NCI-H1417 treated with DMSO at 0.1 percent for 48 hours (cell line): ENCODE measurements at places on chromosomes 12 and 14.

GRCh38 chr14:73785834-73786635 is 65.6 kb upstream of the PTGR2 start:
- DNase-seq, result no peak

- DNase-seq, result no peak
Observed at GRCh38 chr12:6442836-6443235, 1.9 kb upstream of the CD27 start.

GRCh38 chr12:49008943-49009342 is 9.6 kb downstream of the PRKAG1 start:
- DNase-seq, result no peak

GRCh38 chr12:84856156-84856900 is 56.3 kb downstream of the SLC6A15 start:
- DNase-seq, result no peak

GRCh38 chr12:105036937-105037649 is 47.2 kb downstream of the ALDH1L2 start:
- no peak for DNase-seq

- DNase-seq, result no peak
Observed at GRCh38 chr14:103280278-103280928, 53.6 kb upstream of the EIF5 start.

- DNase-seq, result no peak
Observed at GRCh38 chr12:65656891-65657351, 167.4 kb upstream of the HMGA2 start.

DNA sequence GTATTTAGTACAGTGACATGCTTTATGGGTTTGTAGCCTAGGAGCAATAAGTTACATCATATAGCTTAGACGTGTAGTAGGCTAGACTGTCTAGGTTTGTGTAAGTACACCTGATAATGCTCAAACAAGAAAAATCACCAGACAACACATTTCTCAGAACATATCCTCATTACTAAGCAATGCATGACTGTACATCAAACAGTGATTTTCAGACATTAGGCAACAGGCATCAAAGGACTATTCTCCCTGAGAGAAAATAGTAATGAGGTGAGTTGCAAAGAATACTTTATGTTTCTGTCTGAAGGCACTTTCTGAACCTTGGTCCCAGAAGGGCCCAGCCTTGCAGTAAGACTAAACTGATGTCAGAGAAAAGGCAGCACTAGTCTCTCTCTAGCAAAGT is 48.4 kb upstream of the SYT10 start:
- DNase-seq, result no peak

DNA sequence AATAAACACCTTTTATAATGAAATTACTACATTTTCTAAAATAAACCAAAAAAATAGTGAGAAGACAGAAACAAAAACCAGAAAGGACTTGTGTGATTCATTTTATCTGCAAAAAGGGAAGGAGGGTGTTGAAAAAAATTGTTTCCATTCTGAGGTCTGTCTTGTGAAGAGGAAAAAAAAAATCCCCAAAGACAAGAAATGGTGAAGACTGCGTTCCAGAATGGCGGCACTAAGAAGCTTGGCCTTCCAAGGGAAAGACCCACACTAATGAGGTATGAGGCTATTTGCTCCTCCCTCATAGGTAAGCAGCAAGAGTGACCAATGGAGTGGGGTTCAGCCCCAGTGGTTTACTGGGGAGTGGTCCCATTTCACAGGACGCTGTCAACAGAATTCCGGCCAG is 35.0 kb downstream of the GNPTAB start:
- no peak for DNase-seq

DNA sequence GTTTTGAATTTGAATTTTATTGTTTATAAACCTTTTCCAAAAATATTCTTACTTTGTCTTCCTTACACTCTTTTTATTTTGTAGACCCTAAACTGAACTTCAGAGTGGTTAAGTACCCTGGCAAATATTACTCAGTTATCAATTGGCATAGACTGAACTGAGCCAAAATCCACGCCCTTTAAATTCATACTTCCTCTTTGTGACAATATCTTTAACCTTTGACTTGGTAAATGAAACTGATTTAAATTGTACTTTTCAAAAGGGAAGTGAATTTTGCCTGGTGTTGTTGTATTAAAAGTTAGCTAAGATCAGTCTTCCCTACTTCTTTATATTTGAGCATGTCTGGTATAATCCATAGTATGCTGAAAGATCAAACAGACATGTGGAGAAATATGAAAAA is 184.3 kb upstream of the USP15 start:
- DNase-seq, result no peak

DNA sequence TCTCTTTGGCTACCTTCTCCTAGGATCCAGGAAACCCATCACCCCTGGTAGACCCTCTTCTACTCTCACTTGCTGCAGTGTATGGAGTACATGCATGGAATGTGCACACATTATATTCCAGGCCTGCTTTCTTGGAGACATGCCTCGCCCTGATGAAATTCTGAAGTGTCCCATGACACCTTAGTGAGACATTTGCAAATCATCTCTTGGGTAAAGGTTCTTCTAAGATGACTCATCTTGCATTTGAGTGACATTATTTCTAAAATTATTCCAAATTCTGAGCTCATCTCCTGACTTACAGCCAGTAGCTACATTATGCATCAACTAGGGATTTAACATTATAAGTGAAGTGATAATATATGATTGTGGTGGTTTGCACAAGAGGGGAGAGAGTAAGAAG is 49.8 kb downstream of the SDR9C7 start:
- no peak for DNase-seq

DNA sequence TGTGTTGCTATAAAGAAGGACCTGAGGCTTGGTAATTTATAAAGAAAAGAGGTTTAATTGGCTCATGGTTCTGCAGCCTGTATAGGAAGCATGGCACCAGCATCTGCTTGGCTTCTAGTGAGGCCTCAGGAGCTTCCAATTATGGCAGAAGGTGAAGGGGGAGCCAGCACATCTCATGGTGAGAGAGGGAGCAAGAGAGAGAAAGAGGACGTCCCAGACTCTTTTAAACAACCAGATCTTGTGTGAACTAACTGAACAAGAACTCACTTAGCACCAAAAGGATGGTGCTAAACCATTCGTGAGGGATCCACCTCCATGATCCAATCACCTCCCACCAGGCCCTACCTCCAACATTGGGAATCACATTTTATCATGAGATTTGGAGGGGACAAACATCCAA is 6.1 kb upstream of the SNAPC1 start:
- DNase-seq, result no peak

DNA sequence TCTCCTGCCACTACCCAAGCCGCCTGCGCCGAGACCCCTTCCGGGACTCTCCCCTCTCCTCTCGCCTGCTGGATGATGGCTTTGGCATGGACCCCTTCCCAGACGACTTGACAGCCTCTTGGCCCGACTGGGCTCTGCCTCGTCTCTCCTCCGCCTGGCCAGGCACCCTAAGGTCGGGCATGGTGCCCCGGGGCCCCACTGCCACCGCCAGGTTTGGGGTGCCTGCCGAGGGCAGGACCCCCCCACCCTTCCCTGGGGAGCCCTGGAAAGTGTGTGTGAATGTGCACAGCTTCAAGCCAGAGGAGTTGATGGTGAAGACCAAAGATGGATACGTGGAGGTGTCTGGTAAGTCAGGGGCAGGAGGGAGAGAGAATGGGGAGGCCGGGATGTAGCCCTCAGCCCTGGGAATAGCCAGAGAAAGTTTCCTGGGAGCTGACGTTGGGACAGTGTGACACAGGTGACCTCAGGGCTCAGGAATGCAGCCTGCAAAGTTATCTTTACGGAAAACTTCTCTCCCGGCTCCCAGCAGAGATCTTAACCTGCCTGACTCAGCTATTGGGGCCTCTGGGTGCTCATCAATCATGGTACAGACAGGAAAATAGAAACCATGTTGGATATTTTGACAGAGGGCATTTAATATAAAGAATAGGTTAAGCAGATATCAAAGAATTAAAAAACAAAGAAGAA is 747 bp downstream of the HSPB8 start:
- DNase-seq, result no peak

- DNase-seq, result no peak
Observed at GRCh38 chr12:128690641-128691040, 133.1 kb downstream of the SLC15A4 start.

DNA sequence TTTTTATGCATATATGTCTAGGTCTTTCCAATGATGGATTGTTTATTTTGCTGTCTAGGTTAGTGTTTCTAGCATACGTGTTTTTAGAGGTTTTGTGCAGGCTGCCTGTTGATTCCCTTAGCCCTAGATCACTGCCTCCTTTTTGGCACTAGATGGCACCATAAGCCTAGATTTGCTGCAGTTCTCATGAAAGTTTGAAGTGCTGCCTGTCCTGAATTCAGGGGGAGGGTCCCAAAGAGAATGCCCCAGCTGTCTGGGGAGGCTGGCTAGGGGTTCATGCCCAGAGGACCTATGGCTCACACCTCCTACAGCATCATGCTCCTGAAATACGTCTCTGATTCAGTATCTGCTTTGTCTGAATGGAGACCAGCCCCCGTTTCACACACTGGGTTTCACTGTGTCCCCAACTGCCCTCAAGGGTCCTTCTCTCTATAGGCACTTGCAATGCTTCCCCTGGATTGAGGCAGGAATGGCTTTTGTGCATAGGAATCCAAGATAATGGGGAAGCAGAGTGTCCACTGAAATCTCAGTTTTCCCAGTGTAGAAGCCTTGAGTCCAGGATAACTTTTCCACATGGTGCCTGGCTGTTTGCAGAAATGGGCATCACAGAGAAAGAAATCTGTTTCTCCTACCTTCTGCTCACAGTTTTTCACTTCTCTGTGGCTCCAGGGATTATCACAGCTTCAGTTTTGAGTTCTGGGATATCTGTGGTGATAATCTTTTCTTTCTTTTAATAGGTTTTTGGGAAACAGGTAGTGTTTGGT is 14.2 kb upstream of the TXNRD1 start:
- peak; percentile 34 for DNase-seq

- DNase-seq, result no peak
Observed at GRCh38 chr14:34538871-34539406, 562 bp downstream of the EAPP start.

DNA sequence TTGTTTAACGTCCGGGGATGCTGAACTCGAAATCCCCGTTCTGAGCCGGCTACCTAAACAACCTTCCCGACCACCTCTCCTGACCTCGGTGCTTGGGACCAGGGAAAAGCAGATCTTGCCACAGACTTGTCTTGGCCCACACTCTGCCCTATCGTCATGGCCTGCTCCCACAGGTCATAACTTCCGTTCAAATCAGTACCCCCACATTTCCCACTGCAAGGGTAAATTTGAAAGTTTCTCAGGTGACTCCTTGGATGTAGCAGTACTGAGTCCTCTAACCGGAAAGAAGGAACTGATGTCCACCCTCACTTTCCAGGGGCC is 612 bp upstream of the RBM23 start:
- no peak for DNase-seq

GRCh38 chr12:11687528-11687927 is 38.1 kb downstream of the ETV6 start:
- no peak for DNase-seq

DNA sequence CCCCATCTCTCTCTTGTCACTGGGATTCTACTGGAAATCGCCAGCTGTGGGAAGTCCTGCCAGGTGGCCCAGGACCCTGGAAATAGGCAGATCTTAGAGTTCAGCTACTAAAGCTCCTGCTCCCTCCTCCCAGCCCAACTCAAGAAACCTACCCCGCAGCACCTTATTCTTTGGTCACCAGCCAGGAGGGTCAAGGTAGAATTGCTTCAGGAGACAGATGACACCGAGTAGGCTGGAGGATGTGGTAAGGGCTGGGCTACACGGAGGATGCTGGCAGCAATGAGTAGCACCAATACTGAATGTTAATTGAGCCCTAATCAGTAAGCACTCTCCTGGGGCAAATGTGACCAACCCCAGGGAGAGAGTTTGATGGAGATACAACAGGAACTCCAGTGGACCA is 119.7 kb upstream of the VASH1 start:
- DNase-seq, result no peak

- DNase-seq, result no peak
Observed at GRCh38 chr14:82047777-82048470, 514.3 kb upstream of the SEL1L start.

- DNase-seq, result peak; percentile 46
Observed at GRCh38 chr12:16607906-16608775, 2.2 kb upstream of the LMO3 start.

DNA sequence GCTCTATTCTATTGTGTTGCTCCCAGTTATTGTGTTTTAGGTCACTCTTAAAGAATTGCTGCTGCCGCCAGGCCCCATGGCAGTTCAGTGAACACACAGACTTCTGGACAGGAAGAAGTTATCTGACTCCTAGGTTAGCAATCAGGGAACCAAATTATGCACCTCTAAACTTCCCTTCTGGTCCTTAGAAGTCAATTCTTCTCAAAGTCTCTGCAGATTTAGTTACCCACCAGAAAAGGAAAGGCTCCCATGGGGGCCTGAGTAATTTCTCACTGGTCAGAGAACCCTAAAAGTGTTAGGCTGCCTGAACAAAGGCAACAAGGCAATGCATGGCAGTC is 10.0 kb downstream of the EMP1 start:
- DNase-seq, result no peak

DNA sequence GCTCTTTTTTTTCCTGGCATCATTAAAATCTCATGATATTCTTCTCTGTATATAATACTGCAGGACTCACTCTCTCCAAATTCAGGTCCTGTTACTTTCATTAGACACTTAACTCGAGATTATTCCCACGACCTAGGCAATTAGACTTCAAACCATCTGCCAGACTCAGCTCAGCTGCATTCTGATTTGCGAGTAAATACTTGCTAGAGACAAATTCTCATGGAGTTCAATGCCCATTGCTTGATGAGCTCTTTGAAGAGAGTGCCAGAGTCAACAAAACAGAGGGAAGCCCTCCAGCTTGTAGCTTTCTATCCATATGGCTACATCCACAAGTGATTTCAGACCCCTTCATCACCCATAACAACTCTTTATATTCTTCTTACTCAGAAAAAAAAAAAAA is 88.3 kb downstream of the GTF2A1 start:
- DNase-seq, result peak; percentile 48

- no peak for DNase-seq
Observed at GRCh38 chr14:35335388-35336092, 43.4 kb downstream of the PSMA6 start.

GRCh38 chr12:84757978-84758377 is 154.6 kb downstream of the SLC6A15 start:
- no peak for DNase-seq

- DNase-seq, result no peak
Observed at GRCh38 chr12:20274008-20274407, 94.3 kb upstream of the PDE3A start.

GRCh38 chr12:70785896-70786295 is 134.6 kb downstream of the PTPRR start:
- DNase-seq, result no peak

DNA sequence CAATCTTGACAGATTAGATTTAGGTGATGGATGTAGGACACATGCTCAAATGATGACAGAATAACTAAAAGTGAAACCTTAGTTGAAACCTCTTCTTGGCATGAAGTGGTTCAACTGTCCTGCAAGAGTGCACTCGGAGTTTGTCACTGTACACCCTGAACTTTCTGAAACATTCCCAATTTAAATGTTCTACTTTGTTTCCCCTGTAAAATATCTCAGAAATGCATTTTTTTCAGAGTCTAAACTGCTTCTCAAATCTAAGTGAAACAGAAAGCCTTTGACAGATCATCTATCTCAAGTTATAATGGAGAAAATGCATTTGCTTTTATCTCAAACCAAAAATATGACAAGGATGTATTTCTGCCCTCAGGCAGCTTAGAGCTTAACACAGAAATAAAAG is 66.0 kb downstream of the BHLHE41 start:
- no peak for DNase-seq
